ENCODE measurements at places on chromosomes 1 and 21.

DNA sequence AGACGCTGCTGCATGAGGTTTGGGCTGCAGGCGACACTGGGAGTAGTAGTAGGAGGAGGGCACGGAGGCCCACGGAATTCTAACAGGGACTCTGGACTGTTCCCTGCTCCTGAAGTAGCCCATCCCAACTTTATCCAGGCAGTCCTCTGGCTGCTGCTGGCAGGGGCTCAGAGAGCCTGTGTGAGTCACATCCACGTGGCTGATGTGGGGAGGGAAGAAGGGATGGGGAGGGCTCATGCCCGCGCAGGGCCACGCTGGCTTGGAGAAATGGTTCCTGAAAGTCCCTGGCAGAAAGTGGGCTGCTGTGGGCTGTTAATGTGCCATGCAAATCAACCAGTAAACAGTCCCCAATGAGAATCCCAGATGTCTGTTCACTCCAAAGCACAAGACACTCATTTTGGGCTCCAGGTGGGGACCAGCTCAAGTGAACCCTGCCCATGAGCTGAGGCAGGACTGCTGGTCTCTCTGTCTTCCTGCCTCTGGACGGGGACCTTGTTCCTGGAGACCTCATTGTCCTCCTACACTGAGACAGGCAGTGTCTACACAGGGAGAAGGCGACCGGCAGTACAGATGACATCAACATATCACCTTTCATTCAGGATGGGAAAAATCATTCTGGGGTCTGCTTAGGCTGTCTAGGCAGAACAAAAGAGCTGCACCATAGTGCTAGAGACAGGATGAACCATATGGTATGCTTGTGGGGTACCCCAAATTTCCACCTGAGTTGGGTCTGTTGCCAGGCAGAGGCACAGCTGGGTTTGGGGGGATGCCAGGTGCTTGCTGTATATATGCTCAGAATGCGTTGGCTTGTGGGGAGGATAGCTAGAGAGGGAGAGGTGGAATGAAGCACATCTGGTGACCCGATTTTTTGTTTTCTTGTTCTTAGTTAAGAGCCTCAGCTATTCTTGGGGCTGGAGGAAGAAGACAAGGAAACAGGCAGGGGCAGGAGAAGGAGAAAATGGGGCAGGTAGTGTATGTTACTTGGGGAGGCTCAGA, 57.9 kb upstream of the FMOD start:
- no peak for DNase-seq

DNA sequence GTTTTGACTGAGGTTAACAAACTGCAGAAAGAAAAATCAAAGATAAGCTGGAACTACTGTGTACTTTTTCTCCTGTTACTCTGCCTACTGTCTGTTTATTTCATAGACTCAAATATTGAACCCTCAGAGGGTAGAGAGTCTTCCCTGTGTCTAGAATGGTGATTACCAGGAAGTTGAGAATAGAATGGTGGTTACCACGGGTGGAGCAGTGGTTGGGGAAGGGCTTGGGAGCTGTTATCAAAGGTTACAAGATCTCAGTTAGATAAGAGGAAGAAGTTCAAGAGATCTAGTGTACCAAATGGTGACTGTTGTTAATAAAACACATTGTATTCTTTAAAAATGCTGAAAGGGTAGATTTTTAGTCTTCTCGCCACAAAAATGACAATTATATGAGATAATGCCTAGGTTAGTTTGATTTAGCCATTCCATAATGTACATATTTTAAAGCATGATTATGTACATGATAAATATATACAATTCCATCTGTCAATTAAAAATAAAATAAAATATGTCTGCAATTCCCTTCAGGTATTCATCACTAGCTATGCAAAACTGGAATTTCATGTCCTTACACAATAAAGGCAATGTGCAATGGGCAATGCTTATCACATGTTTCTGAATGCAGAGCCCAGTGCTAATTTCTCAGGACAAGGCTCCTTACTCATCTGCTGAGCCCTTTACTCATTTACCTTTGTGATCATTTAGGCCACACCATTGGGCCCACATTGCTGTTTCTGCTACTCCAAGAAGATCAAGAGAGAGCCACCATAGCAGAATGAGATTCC, 474.3 kb upstream of the CAMK1G start:
- no peak for DNase-seq

DNA sequence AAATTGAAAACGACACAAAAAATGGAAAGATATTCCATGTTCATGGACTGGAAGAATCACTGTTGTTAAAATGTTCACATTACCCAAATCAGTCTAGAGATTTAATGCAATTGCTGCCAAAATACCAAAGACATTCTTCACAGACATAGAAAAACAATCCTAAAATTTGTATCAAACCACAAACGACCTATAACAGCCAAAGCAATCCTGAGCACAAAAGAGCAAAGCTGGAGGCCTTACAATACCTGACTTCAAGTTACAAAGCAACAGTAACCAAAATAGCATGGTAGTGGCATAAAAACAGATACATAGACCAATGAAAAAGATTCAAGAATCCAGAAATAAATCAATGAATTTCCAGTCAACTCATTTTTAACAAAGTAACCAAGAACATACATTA, 1077.3 kb downstream of the KCNT2 start:
- no peak for DNase-seq

DNA sequence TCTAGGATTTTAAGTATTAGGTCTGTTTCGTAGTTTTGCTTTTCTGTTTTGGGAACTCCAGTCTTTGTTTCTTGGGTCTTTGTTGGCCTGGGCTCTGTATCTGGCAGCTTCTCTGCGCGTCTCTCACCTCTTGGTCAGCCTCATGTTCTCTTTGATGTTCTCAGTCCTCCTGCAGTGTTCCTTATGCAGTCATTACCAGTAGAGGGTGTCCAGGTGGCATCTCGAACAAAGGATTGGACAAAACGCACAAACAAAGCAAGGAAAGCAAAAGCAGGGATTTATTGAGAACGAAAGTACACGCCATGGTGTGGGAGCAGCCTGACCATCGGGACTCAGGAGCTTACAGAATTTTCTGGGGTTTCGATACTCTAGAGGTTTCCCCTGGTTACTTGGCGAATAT, 133.7 kb upstream of the COL6A1 start:
- DNase-seq = no peak

DNA sequence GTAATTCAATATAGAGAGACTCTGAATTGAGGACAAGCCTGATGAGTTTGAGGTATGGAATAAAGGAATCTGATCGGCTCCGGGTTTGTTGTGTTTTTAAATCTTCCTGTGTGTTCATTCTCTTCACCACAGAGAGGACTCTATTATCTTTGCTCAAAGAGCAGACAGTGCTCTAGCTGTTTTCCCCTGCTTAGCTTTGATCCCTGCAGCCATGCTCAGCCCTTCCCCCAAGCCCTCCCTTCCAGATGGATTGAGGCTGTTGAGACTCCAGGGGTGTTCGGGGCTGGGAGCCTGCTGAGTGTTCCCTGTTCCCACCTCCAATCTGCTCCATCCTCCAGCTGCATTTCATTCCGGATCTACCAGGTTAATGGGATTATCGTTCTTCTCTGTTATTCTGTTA, 74.2 kb upstream of the CXADR start:
- DNase-seq = no peak

- DNase-seq = no peak
Measured at GRCh38 chr1:116310180-116310579, 62.9 kb upstream of the ATP1A1 start.

DNA sequence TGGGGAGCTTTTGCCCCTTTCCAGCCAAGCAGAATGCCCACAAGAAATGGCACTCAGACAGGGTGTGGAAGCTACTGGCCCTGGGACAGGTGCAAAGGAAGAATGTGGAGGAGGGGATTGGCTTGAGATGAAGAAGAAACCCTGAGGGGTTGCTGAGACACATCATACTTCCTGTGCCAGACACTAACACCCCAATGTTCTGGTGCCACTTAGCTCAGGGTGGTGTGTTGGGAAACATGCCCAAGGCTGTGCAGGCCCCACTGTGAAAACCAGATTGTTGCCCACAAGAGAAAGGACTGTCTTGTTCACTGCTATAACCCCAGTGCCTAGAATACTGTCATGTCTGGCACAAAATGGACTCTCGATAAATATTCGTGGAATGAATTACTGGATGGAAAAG, 9.9 kb upstream of the PAQR6 start:
- DNase-seq = peak; percentile 3

DNA sequence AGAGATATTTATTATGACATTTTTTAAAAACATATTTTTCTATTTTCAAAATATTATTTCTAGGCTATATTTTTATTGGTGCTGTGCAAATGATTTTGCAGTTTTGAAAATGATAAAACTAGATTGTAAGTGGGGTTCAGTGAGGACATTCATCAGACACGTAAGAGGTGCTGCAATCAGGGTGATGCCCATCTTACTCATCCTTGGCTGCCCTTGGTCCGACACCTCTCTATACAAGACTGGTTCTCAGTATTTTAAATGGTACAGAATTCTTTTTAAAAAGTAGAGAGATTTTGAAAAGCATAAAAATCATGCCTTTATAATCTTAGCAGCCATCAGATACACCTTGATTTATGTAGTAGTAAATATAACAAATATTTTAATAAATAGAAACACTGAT, 24.0 kb downstream of the HENMT1 start:
- DNase-seq = no peak

DNA sequence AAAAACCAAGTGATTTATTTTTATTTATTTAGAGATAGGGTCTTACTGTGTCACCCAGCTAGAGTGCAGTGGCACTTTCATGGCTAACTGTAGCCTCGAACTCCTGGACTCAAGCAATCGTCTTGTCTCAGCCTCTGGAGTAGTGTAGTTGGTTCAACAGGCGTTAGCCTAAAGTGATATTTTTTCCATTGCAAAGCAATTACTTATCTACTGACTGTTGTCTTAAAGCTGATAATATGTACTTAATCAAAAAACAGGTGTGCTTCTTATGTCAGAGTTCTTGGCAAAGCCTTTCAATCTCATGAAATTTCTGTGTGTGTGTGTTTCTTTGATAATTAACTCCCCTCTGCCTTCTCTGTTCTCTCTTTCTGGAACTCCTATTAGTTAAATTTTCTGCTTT, 62.4 kb upstream of the DUSP10 start:
- no peak for DNase-seq

DNA sequence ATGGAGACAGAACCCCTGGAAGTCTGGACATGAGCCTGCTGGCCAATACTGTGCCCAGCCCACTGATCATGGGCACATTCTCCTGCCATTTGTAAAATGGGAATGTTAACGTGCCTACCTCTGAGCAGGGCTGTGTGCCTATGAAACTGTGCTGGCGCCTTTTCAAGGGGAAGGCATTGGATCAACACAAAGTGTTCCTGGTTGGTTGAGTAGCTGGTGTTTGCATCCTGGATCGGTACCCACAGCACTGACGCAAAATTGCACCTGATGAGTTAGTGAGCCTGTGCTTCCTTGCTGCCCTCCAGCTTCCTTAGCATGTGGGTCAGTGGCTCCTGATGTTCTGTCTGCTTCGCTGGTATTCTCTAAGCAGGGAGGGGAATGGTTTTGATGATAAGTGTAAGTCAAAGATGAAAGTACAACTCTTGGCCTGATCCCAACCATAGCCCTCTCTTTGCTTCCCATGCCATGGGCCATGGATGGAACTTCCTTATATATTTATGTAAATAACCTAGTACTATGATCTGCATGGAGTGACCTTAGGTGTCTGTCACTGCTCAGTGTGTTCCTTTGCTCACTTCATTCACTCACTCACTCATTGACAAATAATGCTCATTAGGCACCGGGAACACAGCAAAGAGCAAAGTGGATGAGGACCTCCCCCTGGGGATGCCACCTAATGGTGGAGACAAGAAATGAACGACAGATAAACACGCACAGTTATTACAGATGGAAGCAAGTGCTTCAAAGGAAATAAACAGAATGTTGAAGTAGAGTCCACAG, 22.7 kb downstream of the MAB21L3 start:
- no peak for DNase-seq

DNA sequence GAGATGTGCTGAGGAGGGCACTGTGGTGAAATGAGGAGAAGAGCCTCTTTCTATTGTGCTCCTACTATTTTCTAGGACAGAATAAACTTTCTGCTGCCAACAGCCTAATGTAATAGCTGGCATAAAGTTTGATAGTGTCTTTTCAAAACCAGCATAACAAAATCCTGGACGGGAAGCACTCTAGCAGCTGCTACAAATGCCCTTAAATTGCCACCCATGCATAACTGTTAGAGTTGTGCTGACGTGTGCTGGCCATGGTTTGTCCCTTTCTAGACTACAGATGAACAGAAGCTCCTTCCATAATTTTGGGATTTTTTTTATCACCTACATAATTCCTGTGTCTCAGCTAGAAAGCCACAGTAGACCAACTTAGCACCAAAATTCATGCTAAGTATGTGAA, 88.5 kb upstream of the DEPDC1 start:
- DNase-seq = no peak

DNA sequence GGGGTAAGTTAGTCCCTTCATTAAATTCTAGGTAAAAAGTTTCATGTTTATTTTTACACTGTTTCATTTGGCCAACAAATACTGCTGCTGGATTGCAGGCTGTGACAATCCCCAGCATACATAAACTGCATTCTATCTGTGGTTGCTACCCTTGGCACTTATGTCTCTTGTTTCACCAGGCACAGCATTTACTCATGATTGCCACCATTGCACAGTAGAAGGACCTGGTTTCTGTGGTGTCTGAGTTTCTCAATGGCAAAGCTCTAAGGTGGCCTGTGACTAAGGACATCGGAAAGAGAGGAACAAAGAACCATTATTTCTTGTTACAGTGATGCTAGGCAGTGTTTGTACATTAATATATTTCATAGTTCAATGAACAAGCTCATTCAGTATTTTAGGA, 878.4 kb upstream of the NEGR1 start:
- DNase-seq = no peak

- DNase-seq = no peak
Measured at GRCh38 chr1:12232221-12232620, 2.4 kb downstream of the VPS13D start.

DNA sequence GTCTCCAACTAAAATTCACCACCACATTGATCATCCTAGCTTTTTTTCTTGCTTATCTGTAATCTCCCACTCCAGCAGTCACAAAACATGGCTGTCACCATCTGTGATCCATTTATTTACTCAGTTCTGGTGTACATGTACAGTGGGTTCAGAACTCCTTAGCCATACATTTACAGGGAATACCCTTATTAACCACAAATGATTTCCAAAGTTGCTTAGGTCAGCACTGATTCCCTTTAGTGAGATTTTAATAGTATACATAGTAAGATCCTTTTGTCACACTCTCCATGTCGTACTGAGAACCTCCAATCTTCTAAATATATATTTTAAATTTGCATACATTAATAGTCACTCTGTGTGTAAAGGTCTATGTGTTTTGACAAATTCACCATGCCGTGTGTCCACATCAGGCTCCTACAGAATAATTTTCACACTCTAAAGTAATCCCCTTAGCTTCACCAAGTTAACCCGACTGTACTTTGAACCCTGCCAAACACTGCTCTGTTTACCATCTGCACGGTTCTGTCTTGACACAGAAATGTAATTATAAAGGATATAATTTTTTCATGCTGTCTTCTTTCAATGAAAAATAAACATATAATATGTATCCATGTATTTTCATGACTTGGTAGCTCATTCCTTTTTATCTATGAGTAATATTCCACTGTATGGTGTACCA, 473.6 kb upstream of the ZP4 start:
- no peak for DNase-seq

DNA sequence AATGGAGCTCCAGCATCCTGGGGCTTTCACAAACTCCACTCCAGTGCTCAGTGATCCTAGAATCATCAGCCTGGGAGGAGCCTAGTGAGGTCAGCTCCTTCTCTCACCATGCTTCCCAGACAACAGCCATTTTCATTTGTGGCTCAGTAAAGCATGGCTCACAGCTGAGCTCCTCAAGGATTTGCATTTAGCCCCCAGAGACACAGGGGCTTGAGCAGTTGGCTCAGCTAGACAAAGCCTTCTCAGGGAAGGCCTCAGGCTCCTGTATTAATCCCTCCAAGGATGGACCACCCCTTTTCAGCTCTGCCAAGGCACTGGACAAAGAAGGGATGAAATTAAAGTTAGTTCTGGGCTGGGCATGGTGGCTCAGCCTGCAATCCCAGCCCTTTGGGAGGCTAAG, 39.5 kb downstream of the ERI3 start:
- DNase-seq = no peak

All from GF-D8 (cell line).